ENCODE measurements at places on chromosomes 4 and X.

GRCh38 chr4:109547394-109547793 is 12.7 kb upstream of the MCUB start:
- no peak for DNase-seq

GRCh38 chr4:186902361-186902760 is 178.7 kb upstream of the FAT1 start:
- DNase-seq: no peak

DNA sequence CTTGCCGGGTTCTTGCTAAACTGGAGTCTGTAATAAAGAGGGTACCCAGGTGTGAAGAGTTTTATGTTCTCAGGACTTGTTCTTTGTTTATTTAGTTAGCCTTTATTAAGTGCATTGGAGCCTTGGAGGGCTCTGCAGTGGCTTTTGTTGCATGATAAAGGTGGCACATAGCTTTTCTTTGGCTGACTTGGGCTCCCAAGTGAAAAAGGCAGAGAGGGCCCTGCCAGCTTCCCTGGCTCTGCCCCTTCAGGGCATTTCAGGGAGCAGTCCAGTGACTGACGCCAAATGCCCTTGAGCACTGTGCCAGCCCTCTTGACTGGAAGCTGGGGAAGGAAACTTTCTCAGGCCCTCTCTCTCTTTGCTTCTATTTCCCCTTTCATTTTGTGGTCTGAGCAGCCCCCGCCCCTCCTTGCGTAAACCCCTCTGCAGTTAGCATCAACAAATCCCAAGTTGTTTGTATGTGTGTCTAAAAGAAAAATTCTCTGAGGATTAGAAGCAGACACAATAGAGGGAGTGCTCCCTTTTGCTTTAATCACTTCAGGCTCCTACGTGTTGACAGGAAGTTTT is 152.2 kb downstream of the NHS start:
- no peak for DNase-seq

DNA sequence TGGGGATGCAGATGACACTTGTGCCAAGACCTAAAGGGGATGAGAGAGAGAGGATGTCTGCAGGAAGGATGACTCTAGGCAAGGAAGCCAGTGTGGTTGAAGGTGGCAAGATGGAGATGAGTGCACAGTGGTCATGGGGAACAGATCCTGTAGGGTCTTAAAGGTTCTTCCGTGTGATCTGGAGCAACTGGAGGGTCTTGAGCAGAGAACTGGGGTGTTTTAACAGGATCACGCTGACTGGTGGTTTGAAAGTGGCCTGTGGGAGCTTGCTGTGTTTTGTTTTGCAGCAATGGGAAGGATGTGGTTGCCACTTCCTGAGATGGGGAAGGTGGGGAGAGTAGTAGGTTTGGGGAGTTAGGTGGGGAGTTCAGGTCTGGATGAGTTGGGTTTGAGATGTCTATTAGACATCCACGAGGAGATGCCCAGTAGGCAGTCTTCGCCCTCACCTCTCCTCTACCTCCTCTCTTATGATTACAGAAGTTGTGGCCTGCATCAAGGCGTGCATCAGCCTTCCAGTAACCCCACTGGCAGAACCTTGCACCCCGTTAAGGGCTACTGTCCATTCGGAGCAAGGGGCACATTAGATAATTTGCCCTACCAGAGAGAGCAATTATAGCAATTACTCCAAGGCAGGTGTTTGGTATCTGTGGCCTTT is 1.4 kb upstream of the STBD1 start:
- no peak for DNase-seq

DNA sequence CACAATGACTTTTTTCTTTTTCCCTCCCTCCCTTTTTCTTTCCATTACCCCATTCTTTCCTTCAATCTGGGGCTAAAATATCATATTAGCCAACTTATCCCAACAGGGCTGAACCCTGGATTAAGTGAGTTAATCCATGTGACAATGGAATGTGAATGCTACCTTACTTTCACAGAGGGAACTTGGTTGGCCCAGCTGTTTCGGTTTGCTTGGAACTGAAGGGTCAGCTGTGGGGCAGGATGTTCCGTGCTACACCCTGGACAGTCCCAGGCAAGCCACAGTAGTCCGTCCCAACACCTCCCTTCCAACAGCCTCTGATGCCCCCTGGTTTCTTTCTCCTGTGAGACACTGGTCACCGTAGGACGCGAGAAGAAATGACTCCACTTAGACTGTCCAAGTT is 95.0 kb upstream of the STS start:
- DNase-seq: no peak

- DNase-seq: no peak
These were observed 160.3 kb upstream of the RASGEF1B start for GRCh38 chr4:81631958-81632441.

DNA sequence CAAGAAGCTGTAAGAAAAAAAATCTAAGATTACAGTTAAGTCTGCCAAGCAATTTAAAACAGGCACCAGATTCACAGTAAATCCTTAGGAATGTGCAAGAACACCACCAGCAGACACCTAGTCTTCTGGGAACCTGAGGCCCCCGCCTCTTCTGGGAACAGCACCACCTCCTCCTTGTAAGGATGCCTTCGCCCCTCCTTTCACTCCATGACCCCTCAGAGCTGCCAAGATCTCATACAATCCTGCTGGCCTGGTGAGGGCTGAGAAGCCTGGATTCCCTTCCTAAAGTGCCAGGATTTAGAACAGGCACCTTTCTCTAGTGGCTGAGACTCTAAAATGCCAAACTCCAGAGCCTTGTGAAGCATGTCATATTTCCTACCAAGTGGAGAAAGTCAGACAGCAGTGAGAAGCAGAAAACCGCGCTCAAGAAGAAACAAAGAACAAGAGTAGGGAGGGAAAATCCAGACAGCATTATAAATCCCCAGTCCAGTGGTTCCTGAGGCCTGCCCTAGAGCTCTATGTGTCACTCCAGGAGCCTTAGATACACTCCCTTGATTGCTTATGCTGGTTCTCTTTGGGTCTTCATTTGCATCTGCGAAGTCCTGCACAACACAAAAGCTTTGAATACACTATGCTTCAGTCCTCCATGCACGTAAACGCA is 166.4 kb downstream of the TSPAN5 start:
- DNase-seq: no peak

DNA sequence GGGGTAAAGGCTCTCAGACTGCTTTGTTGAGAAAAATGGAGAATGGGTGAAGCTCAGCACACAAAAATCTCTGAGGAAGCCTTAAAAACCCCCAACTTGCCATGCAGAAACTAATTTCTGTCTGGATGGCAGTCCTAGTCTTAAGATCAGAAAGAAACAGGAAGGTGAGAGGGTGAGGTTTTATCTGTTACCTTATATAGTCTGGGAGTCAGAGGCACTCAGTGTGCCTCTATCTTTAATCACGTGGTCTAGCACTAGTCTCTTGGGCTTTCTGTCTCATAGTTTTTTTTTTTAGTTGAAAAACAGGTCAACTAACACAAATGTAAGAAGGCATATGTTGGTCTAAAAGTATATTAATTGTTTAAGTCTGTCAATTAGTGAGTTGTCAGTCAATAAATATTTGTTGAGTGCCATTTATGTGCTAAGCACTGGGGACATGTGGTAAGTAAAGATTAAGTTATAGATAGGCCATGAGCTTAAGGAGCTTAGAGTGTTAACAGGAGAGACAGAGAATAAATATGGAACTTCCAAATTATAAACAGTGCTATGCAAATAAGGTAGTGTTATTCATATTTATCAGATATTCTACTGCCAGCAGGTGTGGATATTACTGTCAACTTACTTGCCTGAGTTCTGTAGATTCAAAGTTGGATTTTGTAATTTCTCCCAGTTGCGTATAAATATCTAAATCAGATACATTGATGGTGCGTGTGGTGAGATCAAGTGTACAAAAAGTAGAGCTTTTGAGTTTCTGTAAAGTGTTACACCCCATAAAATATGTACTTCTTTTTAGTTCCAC is 7.0 kb downstream of the CYBB start:
- DNase-seq: no peak

DNA sequence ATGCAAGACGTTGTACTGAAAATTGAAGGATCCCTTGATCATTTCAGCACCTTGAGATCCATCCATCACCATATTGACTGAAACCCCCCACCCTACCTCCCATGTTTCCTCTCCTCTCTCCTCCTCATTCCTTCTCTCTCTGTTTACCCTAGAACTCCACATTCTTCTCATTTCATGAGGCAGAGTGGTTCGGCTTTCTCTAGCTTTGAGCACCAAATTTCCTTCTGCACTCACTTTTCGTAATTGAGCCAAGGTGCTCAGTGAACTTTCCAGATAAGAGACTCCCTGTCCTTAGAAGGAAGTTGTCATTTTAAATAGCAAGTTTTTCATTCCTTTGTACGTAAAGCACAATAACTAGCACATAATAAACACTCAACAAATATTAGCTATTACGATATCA is 108.3 kb upstream of the SLC34A2 start:
- DNase-seq: no peak

DNA sequence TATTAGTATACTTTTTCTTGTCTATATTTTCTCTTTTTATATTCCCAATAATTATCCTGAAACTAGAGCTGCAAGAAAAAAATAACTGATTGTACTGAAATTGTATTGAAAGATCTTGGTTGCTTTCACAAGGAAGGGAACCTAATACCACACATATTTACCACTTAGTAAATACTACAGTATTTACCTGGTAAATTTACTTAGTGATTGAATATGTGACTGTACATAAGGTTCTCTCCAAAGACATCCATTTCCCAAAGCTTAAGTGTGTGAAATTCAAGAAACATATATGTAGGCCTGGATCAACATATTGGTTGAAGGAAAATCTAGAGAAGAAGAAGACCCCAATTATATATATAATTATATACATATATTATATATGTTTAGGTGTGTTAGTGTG is 1272.7 kb downstream of the C4orf33 start:
- DNase-seq: no peak

DNA sequence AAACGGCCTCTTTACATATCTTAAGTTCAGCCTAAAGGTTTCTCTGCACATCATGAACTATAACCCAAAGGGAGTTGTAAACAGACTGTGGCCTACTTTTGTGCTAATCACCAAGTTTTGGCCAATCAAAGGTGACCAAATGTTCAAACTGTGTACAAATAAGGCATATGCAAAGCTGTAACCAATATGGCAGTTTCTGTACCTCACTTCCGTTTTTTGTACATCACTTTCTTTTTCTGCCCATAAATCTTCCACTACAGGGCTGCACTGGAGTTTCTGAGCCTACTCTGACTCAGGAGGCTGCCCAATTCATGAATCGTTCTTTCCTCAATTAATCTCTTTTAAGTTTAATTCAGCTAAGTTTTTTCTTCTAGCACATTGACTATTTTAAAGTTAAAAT is 318.7 kb downstream of the SLC7A11 start:
- DNase-seq: no peak

- DNase-seq: no peak
These were observed 265.3 kb downstream of the FRMPD4 start for GRCh38 chrX:12403474-12404082.

- DNase-seq: no peak
These were observed 1511.0 kb downstream of the ARAP2 start for GRCh38 chr4:34733185-34733941.

- DNase-seq: no peak
These were observed 148.8 kb downstream of the NWD2 start for GRCh38 chr4:37393321-37393720.

DNA sequence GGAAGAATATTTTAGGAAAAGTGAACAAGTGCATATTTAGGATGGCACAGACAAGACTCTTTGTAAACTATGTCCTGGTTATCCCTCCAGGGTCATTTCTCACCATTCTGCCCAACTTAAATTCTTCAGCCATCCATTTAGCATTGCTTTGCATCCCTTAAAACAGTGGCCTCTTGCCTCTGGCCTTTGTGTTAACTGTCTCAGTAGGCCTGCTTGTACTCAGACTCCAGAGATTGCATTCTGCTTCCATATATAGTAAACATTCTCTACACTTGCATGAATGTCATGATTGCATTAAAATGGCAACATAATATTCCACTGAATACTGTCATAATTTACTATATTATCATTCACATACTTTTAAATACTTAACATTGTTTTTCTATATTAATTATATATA is 43.2 kb downstream of the NR3C2 start:
- DNase-seq: no peak

DNA sequence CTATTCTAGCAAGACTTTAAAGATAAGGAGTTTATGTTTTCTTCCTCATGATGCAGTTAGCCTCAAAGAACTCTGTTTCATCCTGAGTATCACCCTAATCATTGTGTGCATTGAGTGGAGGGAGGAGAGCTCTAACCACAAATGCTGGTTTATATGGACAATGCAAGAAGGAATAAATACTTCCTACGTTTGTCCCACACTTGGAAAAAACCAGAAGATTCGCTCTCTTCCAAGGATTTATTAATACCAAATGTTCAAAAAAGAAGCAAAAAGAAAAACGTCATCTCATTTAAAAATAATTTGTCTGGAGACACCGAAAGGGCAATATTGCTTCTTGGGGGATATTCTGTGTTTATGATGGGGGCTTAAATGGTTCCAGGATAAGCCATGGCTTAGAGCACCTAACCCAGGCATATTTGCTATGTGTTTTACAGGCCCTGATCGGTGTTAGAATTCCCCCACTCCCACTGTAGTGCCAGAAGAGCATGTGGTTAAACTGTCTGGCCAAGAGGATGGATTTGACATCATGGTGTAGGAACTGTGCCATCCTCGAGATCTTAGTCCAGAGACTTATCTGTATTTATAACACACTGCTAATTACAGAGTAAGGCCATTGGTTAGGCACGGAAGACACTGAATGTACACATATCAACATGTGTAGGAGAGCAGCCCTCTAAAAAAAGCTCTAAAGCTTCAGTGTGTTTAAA is 227.2 kb downstream of the ANK2 start:
- no peak for DNase-seq

All from NCI-H1436 (cell line).